ENCODE measurements at places on chromosomes 7 and 10.

DNA sequence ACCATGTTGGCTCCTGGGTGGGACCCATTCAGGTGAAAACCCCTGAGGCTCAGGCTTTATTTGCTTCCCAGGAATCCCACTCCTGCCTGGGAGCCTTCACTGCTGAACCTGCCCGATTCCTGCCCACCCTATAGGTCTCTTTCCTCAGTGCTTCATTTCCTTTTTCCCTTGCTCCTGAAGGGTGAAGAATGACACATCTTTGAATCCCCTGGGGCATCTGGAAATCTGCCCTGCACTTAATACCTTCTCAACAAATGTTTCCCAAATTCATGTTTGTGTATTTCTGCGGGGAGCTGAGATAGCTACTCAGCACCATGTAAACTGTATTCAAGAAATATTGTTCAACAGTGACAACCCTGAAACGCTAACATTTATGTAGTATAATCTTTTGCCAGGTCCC lies 10.3 kb upstream of the PCBD1 start:
- no peak overlapping the region for H3K27ac ChIP-seq
- H3K4me1 ChIP-seq = no peaks in the 10 kb centered on the region
- H3K4me3 ChIP-seq = no peak overlapping the region
- no peak for DNase-seq

DNA sequence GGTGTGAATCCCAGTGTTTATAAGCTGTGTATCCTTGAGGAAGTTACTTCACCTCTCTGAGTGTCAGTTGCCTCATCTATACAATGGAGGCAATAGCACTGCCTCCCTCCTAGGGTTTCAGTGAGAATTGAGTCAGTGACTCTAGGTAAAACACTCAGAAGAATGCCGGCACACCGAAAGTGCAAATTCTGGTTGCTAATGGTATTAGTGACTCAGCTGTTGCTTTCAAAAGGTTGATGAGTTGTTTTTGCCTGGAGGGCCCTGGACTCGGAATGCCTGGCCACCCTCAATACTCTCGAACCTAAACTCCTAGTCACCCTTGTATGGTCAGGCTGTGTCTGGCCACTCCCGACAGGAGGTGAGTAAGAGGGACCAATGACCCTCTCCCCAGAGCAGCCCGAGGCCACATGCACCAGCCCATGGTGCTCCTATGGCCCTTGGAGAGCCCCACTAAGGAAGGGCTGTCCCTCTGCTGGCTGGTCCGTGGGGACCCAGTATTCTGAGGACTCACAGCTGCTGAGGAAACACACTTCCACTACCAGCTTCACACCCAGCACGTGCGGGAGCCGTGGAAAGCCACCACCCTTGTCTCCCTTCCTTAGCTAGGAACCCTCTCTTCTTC lies 60.2 kb downstream of the CALML3 start:
- peaks cover 3% of the 10 kb centered on the region for H3K4me1 ChIP-seq
- H3K4me3 ChIP-seq = no peak overlapping the region

GRCh38 chr10:24350070-24350921 lies 141.4 kb downstream of the KIAA1217 start:
- H3K27ac ChIP-seq = no peak overlapping the region
- no peaks in the 10 kb centered on the region for H3K27me3 ChIP-seq
- H3K36me3 ChIP-seq = no peaks in the 10 kb centered on the region
- no peaks in the 10 kb centered on the region for H3K4me1 ChIP-seq
- no peak for DNase-seq
- H3K4me3 ChIP-seq = no peak overlapping the region

- H3K4me3 ChIP-seq = peak overlapping the region; percentile 74
- H3K27ac ChIP-seq = peak overlapping the region; percentile 95
- H3K4me1 ChIP-seq = peaks cover 65% of the 10 kb centered on the region
- no peaks in the 10 kb centered on the region for H3K27me3 ChIP-seq
- H3K36me3 ChIP-seq = peaks cover 36% of the 10 kb centered on the region
- no peak for DNase-seq
Measured at GRCh38 chr7:44985033-44985695, 6.3 kb upstream of the MYO1G start.

- H3K36me3 ChIP-seq = no peaks in the 10 kb centered on the region
- no peak overlapping the region for H3K4me3 ChIP-seq
- H3K27me3 ChIP-seq = no peaks in the 10 kb centered on the region
Measured at GRCh38 chr7:25624051-25624450, 395.8 kb upstream of the NPVF start.

DNA sequence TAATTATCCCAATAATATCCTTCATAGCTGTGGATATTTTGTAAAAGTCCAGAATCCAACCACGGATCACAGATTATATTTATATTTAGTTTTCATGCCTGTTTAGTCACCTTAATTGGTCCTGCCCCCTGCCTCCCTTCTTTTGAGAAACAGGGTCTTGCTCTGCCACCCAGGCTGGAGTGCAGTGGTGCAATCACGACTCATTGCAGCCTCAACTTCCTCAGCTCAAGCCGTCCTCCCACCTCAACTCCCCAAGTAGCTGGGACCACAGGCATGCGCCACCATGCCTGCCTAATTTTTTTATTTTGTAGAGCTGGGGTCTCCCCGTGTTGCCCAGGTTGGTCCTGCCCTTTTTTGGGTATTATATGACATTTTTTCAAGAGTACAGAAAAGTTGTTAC lies 129.4 kb downstream of the KAT6B start:
- DNase-seq = no peak
- no peak overlapping the region for H3K4me3 ChIP-seq
- no peaks in the 10 kb centered on the region for H3K4me1 ChIP-seq
- no peaks in the 10 kb centered on the region for H3K36me3 ChIP-seq

- no peak overlapping the region for H3K27ac ChIP-seq
- no peak overlapping the region for H3K4me3 ChIP-seq
- DNase-seq = no peak
- no peaks in the 10 kb centered on the region for H3K27me3 ChIP-seq
- no peaks in the 10 kb centered on the region for H3K36me3 ChIP-seq
- no peaks in the 10 kb centered on the region for H3K4me1 ChIP-seq
Measured at GRCh38 chr7:25353196-25353595, 124.9 kb upstream of the NPVF start.
